HEK293T (cell line): ENCODE measurements at places on chromosomes 4 and X.

DNA sequence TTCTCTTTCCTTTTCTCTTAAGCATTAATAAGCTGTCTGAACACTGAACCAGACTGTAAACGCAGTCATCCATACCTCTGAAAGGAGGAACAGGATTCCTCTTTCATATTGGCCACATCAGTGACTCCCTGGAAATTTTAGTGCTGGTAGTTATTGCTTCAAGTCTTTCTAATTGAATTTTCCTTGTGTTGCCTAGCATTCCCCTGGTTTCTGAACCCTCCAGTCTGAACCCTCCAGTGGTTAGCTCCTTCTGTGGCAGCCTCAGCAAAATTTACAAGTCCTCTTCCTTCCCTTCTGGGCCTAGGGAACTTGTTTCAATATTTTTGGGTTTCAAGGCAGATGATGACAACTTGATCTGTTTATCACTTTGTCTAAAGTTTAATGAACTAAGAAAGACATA lies 7.9 kb downstream of the SPARCL1 start:
- no peak for DNase-seq

- DNase-seq = no peak
These were observed 41.5 kb upstream of the BMP2K start for GRCh38 chr4:78734441-78735162.

DNA sequence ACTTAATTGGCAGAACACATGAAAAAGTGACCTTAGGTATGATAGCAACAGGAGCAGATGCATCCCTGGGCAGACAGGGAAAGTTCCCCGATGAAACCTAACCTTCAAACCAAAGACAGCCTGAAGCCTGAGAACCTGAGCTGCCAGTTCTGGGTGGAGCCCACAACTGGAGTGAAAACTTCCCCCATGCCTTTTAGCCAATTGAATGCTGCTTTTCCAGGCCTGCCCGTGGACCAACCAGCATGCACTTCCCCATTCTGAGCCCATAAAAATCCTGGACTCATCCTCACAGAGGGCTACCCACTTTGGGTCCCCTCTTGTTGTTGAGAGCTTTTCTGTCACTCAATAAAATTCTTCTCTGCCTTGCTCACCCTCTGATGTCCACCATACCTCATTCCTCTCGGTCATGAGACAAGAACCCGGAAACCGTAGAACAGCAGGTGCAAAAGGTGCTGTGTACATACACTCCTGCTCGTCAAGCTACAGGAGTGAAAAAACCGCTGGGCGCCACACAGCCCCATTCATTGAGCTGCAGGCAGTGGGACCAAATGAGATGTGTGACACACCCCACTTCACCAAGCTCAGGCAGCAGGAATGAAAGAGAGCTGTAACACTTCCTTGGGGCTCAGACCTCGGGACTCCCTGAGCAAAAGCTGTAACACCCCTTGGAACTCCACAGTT lies 13.9 kb upstream of the SLC7A11 start:
- no peak for DNase-seq

DNA sequence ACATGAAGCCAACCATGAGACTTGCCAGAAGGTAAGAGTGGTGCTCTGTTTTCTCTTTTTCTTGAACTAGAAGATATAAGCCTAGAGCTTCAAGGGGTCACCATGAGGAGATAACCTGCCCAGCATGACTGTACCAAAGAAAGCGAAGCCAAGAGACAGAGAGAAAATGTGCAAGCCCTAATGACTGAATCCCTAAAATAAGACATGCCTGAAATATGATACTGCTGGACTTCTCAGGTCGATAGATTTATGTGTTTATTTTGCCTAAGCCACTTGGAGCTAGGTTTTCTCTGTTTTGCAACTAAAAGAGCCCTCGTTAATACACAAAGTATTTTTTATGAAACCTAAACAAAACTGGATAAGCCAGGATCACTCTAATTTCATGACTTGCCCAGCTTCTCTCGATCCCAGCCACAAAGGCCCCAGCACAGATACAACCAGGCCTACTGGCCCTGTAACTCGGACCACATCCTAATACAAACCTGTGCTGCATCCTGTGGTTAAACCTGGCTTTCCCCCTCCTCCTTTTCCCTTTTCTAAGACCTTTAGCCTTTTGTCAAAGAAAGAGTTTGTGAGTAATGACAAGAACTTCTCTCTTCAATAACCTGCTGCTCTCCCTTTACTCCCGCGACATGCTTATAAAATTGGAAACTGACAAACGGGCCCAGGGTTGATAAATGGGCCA lies 185.8 kb downstream of the APBB2 start:
- DNase-seq = peak; percentile 14

DNA sequence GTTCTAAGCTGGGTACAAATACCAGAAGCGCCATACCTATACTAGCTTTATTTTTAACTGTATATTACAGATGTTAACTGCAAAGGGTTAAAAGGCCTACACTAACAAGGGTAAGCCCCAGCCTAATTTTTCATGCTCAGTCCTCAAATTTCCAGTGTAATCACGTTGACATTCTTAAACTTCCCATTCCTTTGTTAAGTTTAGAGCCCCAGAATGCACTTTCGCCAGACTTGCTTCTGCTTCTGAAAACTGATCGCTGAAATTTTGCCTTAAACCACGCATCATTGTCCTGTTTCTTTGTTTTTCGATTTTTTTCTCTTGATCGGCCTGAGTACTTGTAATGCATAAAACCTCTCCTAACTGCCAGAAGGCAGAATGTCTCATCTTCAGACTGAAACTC lies 2141.9 kb upstream of the AGA start:
- DNase-seq = no peak

DNA sequence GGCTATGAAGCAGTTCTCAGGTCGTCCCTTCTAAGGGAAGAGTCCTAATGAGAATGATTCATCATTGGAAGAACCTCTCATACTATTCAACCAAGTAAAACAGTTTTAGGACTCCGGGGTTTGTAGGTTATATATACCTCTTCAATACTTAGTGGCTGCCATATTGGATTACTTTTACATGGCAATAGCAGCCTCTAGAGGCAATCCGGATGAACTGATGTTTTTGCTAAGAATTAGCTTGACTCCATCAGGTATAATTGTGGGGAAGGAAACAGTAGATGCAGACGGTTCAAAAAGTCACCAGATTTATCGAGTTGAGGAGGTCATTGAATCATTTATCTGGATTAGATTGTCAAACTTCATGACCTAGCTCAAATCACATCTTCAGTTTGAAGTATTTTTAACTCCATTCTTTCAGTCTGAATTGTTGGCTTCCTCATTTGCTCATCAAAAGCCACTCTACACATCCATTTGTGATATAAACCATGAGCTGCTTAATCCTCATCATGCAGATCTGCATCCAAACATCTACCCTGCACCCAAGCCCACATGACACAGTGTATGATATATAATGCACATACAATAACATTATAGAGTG lies 28.4 kb downstream of the GUCY1B1 start:
- DNase-seq = peak; percentile 50

DNA sequence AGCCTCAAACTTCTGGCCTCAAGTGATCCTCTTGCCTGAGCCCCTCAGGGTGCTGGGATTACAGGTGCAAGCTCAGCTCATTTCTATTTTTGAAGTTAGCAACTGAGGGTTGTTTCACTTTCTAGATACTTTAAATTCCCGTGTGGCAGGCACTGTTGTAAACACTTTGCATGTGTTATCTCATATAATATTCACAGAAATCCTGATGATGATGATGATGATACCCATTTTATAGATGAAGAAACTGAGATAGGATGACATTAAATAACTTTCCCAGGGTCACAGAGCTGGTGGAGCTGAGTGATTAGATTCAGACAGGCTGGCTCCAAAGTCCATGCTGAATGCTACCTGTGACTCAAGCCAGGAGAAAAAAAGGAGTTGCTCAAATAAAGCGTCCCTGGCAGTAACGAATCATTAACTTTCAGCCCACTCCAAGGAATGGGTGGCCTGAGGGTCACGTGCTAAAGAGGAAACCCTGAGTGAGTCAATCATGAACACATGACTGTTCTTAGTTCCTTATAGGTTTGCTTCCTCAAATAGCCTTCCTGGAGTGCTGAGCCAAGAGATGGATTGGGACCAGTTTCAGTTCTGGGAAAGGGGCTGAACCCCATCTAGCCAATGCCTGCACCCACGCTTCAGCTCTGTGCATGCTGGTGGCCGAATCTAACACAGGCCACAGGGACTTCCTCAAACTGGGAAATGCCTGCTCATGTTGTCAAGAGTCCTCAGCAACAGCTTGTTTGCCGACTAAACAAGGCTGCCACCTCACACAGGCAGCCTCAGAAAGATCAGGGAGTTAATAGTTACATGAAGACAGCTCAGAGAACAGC lies 52.8 kb downstream of the RBM47 start:
- DNase-seq = no peak

- DNase-seq = no peak
These were observed 239.0 kb upstream of the GIMD1 start for GRCh38 chr4:106607558-106607957.
